ENCODE measurements at places on chromosomes 11 and 22.

- DNase-seq, result no peak
Observed at GRCh38 chr11:106998116-106998915, 20.0 kb downstream of the GUCY1A2 start.

DNA sequence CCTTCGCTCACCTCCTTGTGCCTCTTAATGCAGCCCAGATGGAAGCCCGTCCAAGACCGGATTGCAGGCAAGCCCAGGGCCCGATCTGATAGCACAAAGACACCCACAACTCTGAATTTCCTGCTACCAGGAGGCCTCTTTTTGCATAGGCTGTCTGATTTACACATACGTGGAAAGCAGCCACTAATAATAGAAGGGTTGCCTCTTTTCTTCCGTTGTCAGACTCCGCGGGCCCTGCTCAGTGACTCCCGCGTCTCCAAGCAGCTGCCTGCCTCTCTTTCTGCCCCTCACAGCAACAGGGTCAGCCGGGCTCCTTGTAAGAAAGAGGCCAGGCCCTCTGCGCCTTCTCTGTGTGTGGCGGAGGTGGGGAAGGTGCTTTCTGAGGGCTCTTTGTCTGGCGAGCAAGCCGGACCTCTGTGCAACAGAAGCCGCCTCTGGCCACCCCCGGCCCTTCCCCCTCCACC is 26.7 kb downstream of the FLI1 start:
- no peak for DNase-seq

- no peak for DNase-seq
Observed at GRCh38 chr11:726278-727220, 20.5 kb downstream of the EPS8L2 start.

- peak; percentile 72 for DNase-seq
Observed at GRCh38 chr11:1041936-1042608, 5.6 kb upstream of the MUC6 start.

DNA sequence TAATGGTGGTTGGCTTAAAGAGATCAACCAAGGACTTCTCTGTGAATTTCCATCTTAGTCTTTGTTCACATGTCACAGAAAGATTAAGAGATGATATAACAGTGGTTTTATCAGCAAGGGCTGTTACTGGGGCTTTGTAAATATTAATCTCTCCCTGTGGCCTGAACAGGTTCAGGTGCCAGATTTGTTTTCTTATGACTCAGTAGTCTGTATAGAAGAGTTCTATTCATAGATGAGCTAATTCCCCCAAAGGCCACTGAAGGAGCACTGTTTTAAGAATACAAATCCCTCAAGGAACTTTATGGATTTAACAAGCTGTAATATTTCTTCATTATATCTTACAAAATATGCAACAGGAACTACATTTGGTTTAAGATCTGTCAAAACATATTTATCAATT is 50.4 kb downstream of the TCP11L1 start:
- no peak for DNase-seq

GRCh38 chr22:27134315-27134701 is 476.9 kb downstream of the MIAT start:
- no peak for DNase-seq

DNA sequence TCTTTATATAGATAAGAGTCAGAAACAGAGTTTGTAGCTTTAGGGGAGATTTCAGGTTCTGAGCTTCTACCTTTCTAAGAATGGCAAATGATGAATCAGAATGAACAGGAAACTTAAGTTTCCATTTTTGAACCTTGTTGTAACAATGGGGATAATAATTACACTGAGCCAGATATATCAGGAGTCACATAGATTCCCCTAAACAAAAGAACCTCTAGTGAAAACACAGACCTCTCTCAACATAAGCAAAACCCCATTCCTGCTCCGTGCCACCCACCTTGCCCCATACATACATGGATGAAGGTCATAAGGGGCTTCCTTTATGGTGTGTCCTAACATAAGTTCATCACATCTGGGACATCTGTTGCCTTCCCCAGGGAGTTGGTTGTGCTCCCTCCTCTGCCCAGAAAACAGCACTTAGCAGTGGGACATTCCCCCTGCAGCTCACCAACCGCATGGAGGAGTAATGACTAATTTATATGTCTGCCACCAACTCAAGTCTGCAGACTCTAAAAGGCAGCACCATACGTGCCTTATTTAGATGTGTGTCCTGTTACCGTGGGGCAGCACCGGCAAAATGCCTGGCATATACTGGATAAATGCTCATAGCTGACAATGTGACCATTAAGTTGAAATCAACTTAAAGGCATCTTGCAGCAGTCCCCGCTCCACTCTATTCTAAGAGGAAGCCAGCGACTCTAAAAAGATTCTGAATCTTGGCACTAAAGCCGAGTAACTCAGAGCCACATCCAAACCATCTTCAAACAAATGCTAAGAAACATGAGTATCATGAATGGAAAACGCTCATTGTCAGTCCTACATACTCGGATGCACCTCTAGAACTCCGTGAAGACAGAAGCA is 8.0 kb downstream of the JAML start:
- no peak for DNase-seq

DNA sequence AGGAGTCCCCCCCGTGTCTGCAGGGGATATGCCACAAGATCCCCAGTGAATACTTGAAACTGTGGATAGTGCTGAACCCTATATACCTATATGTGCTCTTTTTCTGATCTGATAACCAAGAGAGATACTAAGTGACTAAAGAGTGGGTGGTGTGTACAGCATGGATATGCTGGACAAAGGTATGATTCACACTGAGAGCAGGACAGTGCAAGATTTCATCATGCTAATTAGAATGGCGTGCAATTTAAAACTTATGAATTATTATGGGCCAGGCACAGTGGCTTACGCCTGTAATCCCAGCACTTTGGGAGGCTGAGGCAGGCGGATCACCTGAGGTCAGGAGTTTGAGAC is 90.2 kb upstream of the ALKBH3 start:
- DNase-seq, result no peak

DNA sequence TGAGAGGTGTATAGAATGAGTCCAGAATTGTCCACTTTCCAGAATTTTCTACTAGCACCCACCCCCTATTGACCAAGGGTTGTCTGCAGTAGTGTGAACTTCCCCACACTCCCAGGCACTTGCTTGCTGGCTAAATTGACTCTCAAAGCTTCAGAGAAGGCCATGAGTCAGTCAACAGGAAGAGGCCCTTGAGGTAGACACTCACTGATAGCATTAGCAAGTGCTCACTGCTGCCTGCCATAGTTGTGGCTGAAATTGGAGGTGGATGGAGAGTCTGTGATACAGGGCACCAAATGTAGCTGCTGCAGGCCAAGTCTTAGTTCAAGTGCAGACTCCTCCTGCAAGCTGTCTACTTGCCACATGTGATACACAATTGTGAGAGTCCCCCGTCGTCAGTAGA is 156.8 kb downstream of the SPON1 start:
- DNase-seq, result no peak

DNA sequence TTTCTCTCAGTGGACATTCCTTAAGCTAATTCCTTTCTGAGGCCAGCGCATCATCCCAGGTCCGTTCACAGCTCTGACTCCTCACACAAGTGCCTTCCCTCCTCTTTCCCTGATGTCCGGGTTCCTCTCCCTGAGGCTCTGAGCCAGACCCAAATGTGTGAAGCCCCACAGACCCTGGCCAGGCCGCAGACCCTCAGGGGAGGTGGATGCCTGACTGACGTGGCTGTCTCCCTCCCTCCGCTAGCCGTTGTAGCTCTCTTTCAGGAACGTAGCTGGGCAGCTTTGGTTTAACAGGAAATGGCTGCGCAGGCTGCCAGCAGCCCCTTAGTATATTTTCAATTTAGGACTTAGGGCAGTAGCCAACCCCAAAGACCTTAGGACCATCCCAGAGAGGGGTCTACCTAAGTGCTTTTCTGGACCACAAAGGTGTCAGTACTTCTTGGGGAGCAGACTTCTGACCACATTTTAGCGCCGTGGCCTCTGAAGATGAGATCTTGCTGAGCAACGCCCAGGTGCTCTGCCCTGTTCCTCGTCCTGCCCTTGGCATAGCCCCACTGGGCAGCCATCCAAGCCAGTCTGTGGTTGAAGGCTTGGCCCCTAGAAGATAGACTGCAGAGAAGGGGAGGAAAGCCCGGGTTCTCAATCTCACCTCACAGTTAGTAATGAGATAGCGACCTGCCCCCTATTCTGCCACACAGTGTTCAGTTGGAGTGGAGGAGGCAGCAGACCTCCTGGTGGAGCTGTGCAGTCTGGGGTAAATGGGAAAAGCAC is 27.0 kb downstream of the MYBPC3 start:
- peak; percentile 59 for DNase-seq

- no peak for DNase-seq
Observed at GRCh38 chr11:73946798-73947458, 3.9 kb upstream of the DNAJB13 start.

DNA sequence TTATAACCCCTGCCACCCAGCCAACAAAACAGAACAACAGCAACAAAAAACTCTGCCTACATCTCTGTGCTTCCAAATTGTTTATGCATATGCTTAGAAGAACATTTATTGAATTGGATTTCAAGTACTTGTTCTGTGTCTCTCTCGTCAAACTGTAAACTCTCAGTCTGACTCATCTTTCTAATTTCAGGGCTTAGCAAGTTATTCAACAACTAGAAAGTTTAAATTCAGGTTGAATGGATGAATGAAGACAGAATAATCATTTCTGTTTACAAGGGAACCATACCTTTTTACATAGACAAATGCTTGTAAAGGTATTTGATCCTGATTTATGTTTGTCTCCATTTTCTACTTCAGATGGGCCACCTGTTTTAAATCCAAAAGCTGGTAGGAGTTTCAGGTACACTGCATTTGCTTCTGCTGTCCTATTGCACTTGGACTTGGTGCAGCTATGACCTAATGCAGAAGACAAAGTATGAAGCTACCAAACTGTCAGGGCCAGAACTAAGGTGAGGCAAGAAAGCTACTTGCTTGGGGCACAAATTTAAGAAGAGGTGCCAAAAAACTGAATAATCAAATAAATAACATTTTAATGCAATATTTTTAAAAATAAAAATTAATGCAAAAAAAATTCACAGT is 1.6 kb upstream of the FBXO3 start:
- DNase-seq, result no peak

- DNase-seq, result peak; percentile 43
Observed at GRCh38 chr11:14645015-14645912, 1.7 kb downstream of the PDE3B start.

All from hematopoietic multipotent progenitor cell treated with erythropoietin and hydrocortisone succinate and interleukin-3 and kit ligand, for 15 days (in vitro differentiated cells).